ENCODE measurements at places on chromosomes 6 and 20.

GRCh38 chr20:25136643-25137559, 55.0 kb upstream of the VSX1 start:
- DNase-seq: no peak

DNA sequence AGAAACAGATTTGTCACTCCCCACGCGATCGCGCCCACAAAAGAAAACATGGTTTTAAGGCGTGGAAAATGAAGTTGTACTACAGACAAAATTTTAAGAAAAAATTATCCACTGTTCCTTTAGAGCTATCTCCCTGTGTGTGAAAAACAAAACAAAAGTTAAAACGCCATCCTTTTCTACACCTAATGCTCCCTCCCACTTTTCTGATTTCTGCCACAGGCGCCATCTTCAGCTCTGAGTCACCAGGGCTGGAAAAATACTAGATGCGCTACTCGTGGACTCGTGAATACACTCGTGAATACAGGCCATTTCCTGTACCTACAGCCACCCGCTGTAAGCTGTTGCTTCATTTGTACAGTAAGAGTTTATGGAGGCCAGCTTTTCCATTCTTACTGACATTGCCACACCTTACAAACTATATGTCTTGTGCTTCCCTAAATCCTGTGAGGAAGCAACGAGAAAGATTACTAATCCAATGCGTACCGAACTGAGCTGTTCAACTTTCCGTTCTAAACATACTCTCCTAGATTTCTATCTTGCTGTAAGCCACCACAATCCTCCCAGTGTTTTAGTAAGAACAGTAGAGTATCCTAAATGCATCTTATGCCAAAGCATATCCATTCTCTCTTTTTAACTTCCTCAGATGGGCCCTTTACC, 773 bp upstream of the AHI1 start:
- DNase-seq: peak; percentile 86

DNA sequence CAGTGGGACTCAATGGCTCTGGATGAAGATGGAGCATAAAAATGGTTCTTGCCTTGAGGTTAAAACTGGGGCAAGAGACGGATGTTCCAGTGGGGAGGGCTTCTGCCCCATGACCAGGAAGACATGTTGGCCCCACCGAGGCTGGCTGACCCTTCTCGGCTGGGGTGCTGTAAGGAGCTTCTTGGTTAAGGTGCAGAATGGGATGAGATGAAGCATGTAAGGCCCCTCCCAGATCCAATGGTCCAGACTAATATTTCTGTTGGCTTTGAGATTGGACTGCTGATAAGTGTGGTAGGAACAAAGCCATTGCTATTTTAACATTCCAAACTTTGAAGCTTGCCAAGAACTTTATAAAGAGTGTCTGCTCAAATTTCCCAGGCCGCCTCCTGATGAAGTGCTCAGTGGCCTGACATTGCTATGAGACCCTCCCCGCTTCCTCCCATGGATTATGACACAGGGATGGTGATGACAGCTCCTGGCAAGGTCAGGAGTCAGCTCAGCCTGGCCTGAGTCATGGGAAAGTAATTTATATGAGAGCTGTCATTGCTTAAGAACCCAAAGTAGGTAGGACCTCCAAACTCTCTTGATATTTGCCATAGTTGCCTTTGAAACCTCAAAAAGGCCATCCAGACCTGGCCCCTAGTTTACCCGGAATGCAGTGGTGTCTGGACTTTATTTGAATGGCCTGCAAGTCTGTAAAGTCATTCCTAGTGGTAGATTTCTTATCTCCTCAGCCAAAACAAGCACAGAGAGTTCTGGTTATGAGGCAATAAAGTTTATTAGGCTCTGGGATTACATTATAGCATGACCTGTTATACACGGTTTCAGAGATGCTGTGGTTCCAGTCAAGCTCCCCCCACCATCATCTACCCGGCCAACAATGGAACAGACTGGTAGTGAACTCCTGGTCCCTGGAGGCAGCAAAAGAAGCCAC, 55.2 kb downstream of the TGM2 start:
- DNase-seq: no peak

DNA sequence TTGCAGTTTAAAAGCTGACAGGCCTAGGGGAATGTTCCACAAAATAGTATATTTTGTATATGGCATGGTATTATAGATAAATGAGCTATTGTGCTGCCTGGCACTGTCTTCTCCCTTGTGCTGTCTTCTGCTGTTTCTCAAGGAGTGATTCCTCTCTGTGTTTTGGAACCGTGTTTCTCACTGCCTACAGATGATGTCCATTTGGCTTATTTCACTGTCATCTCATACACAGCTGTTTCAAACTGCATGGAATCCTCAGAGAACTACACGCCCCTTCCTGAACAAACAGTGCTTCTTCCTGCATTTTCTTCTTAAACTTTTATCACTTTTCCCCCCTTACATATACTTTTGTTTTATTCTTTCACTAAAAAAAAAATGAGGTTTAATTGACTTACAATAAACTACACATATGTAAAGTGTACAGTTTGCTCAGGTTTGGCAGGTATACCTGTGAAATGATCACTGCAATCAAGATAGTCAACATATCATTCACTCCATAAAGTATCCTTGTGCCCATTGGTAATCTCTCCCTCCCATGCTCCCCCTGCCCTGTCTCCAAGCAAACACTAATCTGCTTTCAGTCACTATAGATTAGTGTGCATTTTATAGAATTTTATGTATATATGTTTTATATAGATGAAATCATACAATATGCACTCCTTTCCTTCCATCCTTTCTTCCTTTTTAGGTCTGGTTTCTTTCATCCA, 43.0 kb downstream of the CBFA2T2 start:
- no peak for DNase-seq

- no peak for DNase-seq
Measured at GRCh38 chr6:170024940-170025339, 265.9 kb downstream of the DLL1 start.

DNA sequence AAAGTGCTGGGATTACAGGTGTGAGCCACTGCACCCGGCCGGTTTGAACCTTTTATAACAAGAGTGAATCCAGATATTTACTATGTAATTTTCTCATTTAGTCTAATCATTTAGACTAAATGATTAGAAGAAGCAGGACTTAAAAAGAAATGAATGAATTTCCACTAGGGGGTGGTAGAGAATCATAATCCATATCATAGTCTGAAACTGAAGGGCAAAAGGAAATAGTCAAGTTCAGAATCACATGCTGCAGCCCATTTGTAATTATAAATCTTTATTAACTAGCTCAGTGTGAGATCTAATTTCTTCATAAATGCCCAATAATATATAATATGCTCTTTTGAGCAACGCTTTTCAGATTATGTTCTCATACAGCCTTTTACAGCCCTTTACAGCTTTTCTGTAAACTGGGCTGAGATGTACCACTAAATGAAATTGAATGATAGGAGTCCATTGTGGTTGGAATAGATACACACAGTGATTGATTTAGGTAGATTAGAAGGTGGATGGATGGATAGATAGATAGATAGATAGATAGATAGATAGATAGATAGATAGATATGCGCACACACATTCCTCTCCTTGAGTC, 31.8 kb downstream of the PSMB9 start:
- DNase-seq: peak; percentile 72

- DNase-seq: no peak
Measured at GRCh38 chr6:21855811-21856455, 262.4 kb downstream of the SOX4 start.

DNA sequence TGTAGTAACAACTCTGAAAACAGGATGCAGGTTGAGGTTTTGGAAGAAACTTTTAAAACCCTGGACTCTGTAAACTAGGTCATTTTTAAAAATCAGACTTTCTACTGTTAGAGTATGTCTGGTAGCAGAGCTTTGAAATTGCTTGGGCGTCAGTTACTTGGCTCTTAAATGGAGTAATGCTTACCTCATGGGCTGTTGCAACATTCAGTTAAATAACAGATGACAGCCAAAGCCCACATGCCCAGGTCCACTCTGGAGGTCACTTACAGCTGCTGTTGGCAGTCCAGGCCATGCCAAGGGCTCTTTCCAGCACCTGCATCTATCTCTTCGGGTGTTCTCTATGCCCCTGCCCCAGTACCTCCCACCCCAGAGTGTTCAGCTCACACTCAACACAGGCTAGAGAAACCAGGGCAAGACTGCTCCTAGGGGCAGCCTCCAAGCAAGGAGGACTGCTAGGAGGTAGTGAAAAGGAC, 96.4 kb downstream of the BANF2 start:
- DNase-seq: no peak

Measured in DMS79 treated with DMSO at 0.1 percent for 48 hours (cell line).